8988T (cell line): ENCODE measurements at places on chromosomes 16 and 17.

- no peak for DNase-seq
Measured at GRCh38 chr16:86046667-86047270, 147.8 kb downstream of the IRF8 start.

DNA sequence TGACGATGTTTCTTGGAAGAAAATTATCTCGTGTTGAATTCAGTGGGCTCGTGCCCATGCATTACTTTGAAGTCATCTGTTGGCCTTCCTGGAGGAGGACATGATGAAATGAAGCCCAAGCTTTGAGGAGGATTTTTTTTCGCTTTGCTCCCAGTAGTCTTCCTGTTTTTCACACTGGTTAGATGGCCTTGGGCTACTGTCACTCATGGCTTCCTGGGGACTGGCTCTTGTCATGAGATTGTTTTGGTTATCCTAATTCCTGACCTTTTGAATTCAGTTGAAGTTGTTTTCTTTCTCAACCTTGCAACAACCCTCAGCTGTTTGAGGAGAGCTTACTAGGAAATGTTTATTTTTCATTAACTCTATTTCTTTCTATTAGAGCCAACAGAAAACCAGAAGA, 430.7 kb downstream of the HS3ST3B1 start:
- DNase-seq = no peak

DNA sequence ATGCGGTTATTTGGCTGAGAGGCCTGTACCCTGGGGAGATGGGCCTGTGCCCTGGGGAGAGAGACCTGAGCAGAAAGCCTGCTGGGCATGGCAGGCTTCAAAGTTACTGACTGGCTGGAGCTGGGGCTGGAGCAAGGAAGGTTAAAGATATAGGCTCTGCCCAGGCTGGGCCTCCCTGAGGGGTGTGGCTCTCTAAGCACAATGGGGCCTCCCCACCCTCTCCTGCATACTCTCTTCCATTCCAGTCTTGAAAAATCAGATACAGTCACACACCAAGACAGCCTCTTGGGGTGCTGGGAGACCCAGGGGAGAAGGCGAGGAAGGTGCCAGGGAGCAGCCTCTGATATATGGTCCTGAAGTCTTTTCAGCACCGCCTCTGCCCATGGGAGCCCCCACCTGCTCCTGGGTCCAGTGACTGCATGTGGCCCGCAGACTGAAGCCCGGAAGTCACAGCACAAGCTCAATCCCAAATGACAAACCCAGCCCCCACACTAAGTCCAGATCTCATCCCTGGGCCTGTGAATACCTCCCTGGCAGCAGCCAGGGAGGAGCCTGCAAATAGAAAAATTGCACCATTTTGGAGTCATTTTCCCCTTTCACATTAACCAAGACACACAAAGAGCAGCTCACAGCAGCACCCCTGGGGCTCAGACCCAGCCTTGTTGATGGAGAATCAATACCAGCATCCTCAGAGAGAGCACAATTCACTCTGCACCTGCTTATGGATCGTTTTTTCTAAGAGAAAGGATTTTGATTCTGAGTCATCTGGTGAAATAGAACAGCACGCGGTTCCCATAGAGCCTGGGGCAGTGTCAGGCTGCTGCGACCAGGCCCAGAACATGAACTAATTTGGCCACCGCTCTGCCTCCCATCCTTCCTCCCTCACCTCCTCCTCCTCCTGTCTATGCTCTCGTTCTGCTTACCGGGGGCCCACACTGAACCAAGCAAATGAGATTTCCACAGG, 25.6 kb upstream of the CACNG1 start:
- no peak for DNase-seq

GRCh38 chr16:87706278-87707000, 59.3 kb downstream of the KLHDC4 start:
- no peak for DNase-seq

DNA sequence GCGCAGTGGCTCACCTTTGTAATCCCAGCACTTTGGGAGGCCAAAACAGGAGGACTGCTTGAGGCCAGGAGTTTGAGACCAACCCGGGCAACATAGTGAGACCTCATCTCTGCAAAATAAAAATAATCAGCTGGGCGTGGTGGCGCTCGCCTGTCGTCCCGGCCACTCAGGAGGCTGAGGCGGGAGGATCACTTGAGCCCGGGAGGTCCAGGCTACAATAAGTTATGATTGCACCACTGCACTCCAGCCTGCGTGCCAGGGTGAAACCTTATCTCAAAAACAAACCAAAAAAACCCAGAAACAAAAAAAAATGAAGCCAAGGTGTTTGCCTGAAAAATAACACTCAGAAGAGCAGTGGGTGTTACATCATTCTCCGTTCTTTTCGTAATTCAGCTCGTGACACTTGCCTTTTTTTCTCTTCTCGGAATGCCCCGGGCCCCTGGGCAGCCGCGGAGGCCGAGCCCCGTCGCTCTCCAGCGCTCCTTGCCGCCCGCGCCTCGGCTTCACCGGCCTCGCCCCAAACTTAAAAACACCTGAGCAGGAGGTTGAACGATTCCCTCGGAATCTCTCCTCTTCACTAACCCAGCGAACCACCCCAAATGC, 17.0 kb downstream of the PRCD start:
- DNase-seq = no peak

DNA sequence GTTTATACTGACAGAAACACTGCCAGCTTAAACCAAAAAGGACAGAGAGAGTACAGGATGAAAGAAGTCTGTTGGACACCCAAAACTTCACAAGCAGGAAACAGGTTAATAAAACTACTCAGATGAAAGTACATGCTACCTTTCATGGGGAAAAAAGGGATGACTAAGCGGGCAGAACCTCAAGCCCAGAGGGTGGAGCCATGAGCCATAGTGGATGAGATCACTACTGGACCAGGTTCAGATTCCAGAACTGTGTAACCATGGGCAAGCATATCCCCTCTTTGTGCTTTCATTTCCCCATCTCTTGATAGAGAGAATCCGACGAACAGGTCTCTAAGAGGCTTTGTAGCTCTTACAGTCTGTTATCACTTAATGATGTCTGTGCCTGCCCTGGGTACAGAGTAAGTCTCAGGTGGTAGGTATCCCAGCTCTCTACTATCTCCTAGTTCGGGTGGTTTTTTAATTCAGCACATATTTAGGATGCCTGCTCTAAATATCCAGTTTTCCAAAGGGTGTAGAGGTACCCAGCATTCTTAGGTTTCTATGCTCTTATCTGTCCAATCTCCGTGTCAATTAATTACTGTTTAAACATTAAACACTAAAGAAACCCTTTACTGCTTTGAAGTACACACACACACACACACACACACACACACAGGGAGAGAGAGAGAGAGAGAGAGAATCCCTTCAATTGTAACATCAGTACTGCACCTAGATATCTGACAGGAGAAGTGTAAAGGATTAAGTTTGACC, 206.7 kb downstream of the ZNF423 start:
- DNase-seq = no peak
